ENCODE measurements at places on chromosomes 11 and 22.

DNA sequence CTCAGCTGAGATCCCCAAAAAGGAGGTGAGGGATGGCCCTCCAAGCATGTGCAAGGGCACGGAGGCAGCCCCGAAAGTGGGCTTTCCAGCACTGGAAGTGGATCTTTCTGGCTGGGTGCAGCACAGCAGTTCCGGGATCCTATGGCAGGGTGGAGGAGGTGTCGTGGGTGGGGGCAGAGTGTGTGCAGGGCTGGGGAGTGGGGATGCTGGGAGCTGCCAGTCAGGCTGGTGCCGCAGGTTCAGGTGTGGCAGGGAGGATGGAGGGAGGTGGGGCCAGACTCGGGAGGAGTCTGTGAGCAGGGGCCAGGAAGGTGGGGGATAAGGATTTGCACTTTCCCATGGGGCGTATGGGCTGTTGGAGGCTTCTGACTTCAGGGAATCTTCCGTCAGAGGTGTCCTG lies 60.2 kb downstream of the CACNA1I start:
- DNase-seq = no peak

GRCh38 chr11:82873919-82874333 lies 26.3 kb downstream of the PRCP start:
- DNase-seq = no peak

DNA sequence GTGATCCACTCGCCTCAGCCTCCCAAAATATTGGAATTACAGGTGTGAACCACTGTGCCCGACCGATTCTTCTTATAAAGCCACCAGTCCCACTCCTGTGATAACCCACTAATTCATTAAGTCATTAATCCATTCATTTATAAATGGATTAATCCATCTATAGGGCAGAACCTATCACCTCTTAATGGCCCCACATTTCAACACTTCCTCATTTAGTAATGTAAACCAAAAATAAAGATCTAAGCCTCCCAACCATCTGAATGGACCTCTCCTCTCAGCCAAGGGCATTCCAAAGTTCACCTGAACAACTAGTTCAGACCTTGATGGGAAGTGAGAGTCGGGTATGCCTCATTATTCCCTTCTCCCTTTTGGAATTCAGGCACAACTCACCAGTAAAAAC lies 9.9 kb upstream of the MRPL11 start:
- no peak for DNase-seq

DNA sequence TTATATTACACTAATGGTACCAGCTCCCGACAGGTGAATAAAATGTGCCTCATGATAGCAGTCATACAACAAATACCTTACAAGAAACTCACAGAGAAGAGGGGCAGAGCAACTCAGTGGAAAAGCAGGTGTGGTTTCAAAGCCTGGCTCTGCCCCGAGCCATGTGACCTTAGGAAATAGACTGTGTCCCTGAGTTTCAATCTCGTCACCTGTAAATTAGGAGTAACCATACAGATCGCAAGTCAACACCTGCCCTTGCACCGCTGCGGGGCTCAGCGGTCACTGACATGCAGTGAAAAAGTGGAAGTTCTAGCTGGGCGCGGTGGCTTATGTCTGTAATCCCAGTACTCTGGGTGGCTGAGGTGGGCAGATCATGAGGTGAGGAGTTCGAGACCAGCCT lies 11.9 kb upstream of the MRTFA start:
- no peak for DNase-seq

GRCh38 chr22:44088976-44089570 lies 65.0 kb downstream of the PARVB start:
- DNase-seq = no peak

GRCh38 chr11:77407613-77408012 lies 66.3 kb downstream of the PAK1 start:
- DNase-seq = no peak

- DNase-seq = no peak
These were observed 53.0 kb downstream of the LARGE1 start for GRCh38 chr22:33867118-33867866.

DNA sequence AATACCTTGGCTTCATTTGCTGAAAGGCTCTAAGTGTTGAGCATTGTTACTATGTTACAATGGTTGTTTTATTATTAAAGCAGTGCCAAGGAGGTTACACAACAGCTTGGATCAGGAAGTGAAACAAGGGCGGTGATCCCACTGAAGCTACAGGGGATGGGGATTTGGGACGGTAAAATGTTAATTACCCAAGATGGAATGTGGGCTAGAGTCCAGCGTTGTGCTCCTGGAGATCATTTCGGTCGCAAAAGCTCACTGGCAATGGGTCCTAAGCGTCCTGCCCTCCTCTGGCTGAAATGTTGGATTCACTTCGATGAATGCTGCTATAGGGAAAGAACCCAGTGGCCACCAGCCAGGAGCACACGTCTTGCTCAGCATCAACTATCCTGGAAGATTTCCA lies 48.3 kb downstream of the FAM83F start:
- DNase-seq = no peak

GRCh38 chr11:71338801-71339395 lies 86.5 kb upstream of the SHANK2 start:
- no peak for DNase-seq

GRCh38 chr22:29933619-29934018 lies 50.6 kb downstream of the MTMR3 start:
- no peak for DNase-seq
